Mesenchymal stem cell (in vitro differentiated cells and primary cell): ENCODE measurements at places on chromosomes 13 and 19.

DNA sequence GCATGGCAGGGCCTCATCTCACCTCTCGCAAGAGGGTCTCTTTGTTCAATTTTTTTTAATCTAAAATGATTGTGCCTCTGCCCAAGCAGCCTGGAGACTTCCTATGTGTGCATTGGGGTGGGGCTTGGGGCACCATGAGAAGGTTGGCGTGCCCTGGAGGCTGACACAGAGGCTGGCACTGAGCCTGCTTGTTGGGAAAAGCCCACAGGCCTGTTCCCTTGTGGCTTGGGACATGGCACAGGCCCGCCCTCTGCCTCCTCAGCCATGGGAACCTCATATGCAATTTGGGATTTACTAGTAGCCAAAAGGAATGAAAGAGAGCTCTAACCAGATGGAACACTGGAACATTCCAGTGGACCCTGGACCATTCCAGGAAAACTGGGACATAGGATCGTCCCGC, 8.0 kb downstream of the FXYD3 start:
- H3K4me3 ChIP-seq: peak overlapping the region; percentile 86
- DNase-seq: no peak
- H3K27ac ChIP-seq: no peak overlapping the region
- peaks cover 3% of the 10 kb centered on the region for H3K4me1 ChIP-seq

DNA sequence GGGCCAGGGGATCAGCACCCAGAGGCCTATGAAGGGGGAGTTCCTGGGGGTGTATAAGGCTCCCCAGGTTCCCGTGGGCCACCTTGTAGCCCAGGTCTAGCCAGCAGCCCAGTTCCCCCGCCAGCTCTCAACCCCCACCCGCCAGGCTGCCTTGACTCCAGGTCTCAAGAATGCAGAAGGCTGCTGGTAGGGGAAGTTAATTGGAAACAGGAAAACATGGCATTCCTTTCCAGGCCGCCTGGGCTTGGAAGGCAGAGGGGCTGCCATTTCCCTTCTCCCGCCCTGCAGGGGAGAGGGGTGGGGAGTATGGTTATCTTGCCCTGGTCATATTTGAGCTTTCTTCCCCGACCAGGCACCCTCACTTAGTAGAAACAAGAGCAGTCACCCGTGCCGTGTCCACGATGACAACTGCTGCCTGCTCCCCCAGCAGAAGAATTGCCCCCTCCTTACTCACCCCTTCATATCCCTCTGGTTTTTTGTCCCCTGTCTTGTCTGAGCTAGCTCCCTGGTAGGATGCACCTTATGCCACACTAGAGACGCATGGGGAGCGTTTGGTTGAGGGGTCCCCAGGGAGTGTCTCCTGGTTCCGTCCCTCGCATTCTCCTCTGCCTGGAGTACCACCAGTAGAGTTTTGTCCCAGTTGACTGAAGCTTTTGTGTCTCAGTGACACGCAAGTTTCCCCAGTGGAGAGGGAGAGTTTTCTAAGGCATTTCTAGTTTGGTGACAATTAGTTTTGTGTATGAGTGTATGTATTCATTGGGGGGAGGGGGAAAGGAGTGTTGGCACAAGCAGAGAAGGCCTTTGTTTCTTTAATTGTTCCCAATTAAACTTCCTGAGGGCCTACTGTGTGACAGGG, 4.5 kb downstream of the BICRA start:
- H3K4me3 ChIP-seq: no peak overlapping the region
- peak overlapping the region; percentile 82 for H3K27ac ChIP-seq
- H3K36me3 ChIP-seq: peaks cover 11% of the 10 kb centered on the region
- peaks cover 31% of the 10 kb centered on the region for H3K4me1 ChIP-seq

- H3K36me3 ChIP-seq: no peaks in the 10 kb centered on the region
- peak overlapping the region; percentile 70 for H3K27ac ChIP-seq
- H3K4me3 ChIP-seq: peak overlapping the region; percentile 35
- H3K4me1 ChIP-seq: no peaks in the 10 kb centered on the region
Measured at GRCh38 chr13:47114030-47114429, 217.2 kb upstream of the HTR2A start.

- peaks cover 28% of the 10 kb centered on the region for H3K36me3 ChIP-seq
- H3K27ac ChIP-seq: no peak overlapping the region
- H3K4me3 ChIP-seq: no peak overlapping the region
- H3K4me1 ChIP-seq: peaks cover 15% of the 10 kb centered on the region
- no peak for DNase-seq
Measured at GRCh38 chr19:7857727-7858108, 16.5 kb downstream of the PRR36 start.

- H3K27ac ChIP-seq: peak overlapping the region; percentile 12
- peaks cover 10% of the 10 kb centered on the region for H3K36me3 ChIP-seq
- H3K27me3 ChIP-seq: no peaks in the 10 kb centered on the region
- peaks cover 9% of the 10 kb centered on the region for H3K4me1 ChIP-seq
- H3K4me3 ChIP-seq: no peak overlapping the region
Measured at GRCh38 chr13:43267916-43268315, 244.5 kb downstream of the DNAJC15 start.

GRCh38 chr19:15276620-15277215, 44.5 kb upstream of the EPHX3 start:
- H3K27me3 ChIP-seq: no peaks in the 10 kb centered on the region
- no peak overlapping the region for H3K27ac ChIP-seq
- H3K36me3 ChIP-seq: peaks cover 27% of the 10 kb centered on the region
- no peak overlapping the region for H3K4me3 ChIP-seq
- peaks cover 41% of the 10 kb centered on the region for H3K4me1 ChIP-seq
- DNase-seq: no peak

DNA sequence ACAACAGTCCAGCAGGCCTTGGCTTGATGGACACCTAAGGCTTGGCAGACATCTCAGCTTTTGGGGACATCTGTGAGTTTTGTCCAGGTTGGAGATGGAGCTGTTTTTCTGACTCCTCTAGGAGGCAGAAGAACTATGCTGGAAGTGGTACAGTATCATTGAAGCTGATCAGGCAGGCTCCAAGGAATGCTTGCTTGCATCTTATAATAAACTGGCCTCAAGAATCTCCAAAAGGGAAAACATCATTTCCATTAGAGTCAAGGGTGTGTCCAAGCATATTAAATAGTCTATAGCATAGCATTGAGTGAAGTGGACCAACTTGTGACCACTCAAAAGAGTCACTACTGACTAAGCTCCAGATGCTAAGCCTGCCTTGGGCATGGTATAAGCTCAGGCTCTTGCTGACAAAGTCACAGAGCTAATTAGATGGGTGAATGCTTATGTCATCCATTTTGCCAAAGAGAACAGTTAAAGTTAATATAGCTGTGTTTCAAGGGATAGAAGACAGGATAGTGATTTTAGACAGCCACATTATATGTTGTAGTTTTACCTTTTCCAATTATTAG, 216.0 kb downstream of the DNAJC15 start:
- H3K36me3 ChIP-seq: peaks cover 6% of the 10 kb centered on the region

- no peaks in the 10 kb centered on the region for H3K36me3 ChIP-seq
- peak; percentile 43 for DNase-seq
Measured at GRCh38 chr13:37602733-37603381, 4.3 kb upstream of the POSTN start.

DNA sequence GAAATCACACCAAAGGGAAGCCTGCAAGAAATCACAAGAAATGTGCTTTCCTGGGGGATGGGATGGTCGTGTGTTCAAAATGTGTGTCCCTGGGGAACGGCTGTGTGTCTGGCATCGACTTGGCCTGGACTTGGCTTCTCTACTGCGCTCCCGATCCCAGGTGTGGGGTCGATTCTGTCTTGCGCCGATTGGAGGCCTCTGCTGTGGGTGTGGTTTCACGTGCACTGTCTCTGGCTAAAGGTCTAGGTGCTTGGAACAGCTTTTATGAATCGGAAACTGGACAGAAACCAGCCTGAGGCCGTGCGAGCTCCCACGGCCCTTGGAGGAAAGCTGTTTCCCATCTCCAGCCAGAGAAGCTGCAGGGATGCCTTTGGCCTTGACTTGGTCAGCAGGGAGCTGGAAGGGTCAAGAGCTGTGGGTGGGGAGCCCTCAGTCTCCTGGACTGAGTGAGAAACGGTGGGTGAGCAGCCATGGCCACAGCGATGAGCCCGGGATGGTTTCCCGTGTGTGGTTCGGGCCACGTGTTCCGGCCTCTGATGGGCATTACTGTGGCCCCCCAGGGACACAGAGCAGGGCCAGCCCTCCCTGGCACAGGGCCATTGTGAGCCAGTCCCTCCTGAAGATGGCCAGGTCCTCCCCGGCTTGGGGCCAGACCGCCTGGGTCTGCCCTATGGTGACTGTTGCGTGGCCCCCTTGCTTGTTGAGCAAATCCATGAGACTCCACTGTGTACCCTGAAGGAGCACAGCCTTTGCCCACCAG, 29.7 kb downstream of the MCF2L start:
- no peak overlapping the region for H3K4me3 ChIP-seq
- DNase-seq: no peak
- no peak overlapping the region for H3K27ac ChIP-seq
- H3K4me1 ChIP-seq: peaks cover 10% of the 10 kb centered on the region
- H3K36me3 ChIP-seq: no peaks in the 10 kb centered on the region

- no peaks in the 10 kb centered on the region for H3K36me3 ChIP-seq
- H3K27me3 ChIP-seq: peaks cover 83% of the 10 kb centered on the region
- H3K4me1 ChIP-seq: peaks cover 5% of the 10 kb centered on the region
- DNase-seq: peak; percentile 54
- H3K4me3 ChIP-seq: peak overlapping the region; percentile 69
Measured at GRCh38 chr13:99980201-99980823, 1.3 kb upstream of the ZIC2 start.

DNA sequence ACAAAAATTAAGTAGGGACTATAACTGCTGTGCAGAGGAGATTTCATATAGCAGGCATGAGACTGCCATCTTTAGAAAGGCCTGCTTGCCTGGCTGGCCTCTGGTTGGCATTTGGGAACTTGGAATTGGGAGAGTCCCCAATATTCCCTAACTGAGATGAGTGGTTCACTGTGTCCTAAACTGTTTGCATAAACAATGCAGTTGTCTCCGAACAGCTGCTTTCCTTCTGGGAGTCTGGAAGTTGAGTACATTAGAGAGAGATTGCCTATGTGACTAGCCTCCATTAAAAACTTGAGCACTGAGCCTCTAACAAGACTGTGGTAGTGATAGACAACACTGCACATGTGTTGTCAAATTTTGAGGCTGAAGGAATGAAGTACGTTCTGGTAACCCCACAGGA, 47.4 kb downstream of the STOML3 start:
- no peak overlapping the region for H3K4me3 ChIP-seq
- peaks cover 2% of the 10 kb centered on the region for H3K4me1 ChIP-seq
- no peak for DNase-seq

DNA sequence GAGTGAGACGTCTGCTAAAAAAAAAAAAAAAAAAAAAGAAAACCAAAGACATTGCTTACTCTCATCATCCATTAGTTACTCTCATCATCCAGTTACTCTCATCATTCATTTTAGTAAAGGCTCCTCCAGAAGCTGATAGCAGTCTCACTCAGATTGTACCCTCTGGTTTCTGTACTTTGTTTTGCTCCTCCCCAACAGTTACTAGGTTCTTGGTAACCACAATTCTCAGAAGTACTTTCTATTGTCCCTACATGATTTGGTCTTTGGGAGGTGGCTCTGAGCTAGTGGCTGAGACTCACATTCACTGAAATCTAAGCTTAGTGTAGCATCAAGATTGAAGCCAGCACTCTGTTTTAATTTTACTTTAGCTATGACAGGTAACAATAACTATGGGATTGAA, 14.3 kb downstream of the ERICH4 start:
- peaks cover 13% of the 10 kb centered on the region for H3K27me3 ChIP-seq
- H3K36me3 ChIP-seq: no peaks in the 10 kb centered on the region
- no peak for DNase-seq
- no peaks in the 10 kb centered on the region for H3K4me1 ChIP-seq
- H3K27ac ChIP-seq: no peak overlapping the region
- H3K4me3 ChIP-seq: no peak overlapping the region

DNA sequence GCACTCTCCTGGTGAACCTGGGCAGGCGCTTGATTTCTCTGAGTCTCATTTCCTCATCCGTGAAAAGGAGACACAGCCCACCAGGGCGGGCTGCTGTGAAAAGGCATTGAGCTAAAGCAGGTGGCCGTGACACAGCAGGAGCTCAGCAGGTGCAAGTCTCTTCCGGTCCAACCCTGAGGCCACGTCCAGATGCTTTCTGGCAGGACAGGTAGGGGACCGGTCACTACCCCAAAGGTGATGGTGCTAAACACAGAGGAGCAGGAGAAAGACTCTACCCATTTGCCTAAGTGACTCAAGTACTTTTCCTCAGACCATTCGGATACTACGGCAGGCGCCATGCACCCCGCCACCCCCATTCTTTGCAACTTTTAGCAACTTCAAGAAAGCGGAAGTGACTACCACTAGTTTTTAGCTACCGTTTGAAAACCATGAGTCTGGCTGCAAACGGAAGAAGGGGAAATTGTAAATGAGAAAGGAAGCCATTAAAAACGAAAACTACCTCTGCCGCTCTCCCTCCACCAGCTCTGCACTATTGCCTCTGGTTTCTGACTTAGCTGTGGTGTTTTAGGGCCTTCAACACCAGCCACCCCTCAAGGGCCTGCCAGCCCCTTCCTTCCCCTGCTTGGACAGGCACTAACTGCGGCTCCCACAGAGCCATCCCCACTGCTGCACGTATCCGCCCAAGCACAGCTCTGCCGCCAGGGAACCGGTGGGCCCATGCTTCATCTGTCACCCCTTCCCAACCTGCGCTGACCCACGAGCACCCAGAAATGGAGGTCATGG, 4.8 kb downstream of the PPP6R1 start:
- H3K27me3 ChIP-seq: no peaks in the 10 kb centered on the region
- no peak overlapping the region for H3K27ac ChIP-seq
- H3K36me3 ChIP-seq: no peaks in the 10 kb centered on the region
- no peak overlapping the region for H3K4me3 ChIP-seq

DNA sequence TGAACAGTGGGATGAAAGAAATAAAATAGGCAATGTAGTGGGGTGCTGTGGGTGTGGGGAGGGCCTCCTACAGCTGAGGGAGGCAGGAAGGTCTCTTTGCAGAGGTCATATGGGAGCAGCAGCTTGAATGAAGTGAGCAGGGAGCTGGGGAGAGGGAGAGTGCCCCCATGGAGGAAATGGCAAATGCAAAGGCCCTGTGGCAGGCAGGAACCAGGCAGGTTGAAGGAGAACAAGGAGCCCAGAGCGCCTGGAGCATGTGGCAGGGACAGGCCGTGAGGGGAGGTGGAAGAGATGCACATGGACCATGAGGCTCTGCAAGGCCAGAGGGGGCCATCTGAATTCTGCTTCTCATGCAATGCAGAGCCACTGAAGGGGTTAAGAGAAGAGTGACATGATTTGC, 191.8 kb downstream of the URI1 start:
- H3K4me1 ChIP-seq: no peaks in the 10 kb centered on the region
- H3K4me3 ChIP-seq: no peak overlapping the region
- no peaks in the 10 kb centered on the region for H3K36me3 ChIP-seq
- DNase-seq: no peak
- H3K27me3 ChIP-seq: no peaks in the 10 kb centered on the region
- H3K27ac ChIP-seq: no peak overlapping the region

DNA sequence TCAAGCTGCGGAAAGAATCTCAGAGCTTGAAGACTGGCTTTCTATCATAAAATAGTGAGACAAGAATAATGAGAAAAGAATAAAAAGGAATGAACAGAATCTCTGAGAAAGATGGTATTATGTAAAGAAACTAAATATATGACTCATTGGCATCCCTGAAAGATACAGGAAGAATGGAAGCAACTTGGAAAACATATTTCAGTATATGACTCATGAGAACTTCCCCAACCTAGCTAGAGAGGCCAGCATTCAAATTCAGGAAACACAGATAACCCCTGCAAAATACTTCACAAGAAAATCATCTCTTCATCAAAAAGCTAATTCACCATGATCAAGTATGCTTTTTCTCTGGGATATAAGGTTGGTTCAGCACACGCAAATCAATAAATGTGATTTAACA, 2318.0 kb downstream of the PCDH9 start:
- H3K27me3 ChIP-seq: no peaks in the 10 kb centered on the region
- no peaks in the 10 kb centered on the region for H3K36me3 ChIP-seq
- peak; percentile 54 for DNase-seq
- H3K27ac ChIP-seq: no peak overlapping the region
- no peak overlapping the region for H3K4me3 ChIP-seq
- H3K4me1 ChIP-seq: peaks cover 1% of the 10 kb centered on the region
